AG09309 (cell line): ENCODE measurements at places on chromosomes 1 and 21.

- DNase-seq: no peak
These were observed 1557.4 kb downstream of the PLA2G4A start for GRCh38 chr1:188386161-188386560.

DNA sequence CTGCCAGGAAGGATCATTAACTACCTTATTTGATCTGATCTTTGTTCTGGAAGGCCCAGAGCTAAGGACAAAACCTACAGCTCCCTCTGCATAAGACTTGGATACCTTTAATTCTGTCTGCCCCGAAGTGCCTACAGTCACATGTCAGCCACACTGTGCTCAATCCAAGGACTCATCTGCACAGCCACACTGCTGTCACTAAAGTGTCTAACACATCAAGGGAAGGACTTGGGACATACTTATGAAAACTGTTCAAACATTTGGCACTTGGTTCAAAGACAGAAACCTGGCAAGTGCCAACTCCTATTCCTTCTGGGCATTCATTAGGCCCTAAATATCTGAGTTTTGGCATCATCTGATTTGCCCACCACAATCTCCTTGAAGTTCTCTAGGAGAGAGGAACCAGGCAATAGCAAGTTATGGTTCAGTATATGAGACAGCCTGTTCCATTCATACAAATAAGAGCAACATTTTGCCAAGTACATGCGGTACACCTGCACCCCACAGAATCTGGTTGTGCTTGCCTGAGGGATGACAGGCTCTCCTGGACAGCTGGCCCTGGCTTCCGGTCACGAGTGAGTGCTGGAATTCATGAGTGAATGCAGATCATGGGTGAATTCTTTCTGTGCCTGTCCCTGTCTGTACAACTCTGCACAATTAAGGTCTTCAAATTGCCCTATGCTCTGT is 105.9 kb downstream of the KCNK1 start:
- no peak for DNase-seq

- no peak for DNase-seq
These were observed 997 bp upstream of the SIM2 start for GRCh38 chr21:36697851-36698384.

DNA sequence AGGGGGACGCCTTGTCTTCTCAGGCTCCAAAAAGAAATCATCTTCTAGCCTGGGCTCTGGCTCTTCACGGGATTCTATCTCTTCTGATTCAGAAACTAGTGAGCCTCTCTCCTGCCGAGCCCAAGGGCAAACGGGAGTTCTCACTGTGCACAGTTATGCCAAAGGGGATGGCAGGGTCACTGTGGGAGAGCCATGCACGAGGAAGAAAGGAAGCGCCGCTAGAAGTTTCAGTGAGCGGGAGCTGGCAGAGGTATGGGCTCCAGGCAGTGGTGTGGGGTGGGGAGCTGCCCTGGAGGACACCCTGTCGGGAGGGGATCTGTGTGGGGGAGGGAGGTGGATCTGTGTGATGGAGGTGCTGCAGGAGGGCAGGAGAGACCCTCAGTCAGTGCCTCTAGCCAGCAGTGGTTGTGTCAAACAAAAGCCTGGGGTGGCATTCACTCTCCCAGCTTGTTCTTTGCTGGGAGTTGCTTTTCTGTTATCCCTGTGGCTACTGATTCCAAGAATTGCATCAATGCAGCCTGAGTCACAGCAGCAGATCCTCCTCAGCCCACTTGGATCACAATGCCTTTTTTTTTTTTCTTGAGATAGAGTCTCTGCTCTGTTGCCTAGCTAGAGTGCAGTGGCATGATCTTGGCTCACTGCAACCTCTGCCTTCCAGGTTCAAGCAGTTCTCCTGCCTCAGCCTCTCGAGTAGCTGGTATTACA is 21.8 kb downstream of the KDM4A start:
- no peak for DNase-seq

DNA sequence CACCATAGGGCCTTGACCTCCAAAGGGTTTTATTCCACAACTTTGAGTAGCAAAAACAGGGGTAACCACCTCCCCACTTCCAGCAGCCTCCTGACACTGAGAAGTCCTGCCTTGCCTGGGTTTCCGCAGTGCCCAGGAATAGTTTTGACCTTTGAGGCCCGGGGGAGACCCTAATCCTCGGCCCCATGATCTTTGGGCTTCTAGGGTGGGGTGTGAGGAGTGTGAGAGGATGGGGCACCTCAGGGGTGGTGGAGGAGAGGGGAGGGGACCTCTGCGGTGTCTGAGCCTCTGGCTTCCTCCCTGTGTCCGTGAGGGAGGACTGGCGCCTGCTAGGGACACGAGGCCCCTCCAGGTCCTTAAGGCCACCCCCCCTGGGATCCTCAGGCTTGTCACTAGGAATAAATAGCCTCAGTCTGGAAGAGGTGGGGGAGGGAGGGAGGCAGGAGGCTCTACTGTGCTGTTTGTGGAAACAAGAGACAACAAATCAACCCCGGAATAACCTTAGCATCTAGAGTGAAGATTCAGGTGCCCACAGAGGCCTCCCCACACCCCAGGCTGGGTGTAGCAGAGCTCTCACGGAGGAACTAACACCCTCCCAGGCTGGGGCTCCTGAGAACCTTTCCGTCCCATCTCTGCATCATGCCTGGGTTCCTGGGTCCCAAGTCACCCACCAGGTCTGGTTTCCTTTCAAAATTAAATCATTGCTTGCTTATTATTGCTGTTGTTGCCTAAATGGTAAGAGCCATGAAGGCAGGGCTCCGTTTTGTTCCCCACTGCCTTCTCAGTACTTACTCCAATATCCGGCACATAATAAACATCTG is 904 bp upstream of the FHL3 start:
- DNase-seq: no peak

GRCh38 chr1:10917513-10918454 is 94.7 kb upstream of the TARDBP start:
- DNase-seq: no peak

DNA sequence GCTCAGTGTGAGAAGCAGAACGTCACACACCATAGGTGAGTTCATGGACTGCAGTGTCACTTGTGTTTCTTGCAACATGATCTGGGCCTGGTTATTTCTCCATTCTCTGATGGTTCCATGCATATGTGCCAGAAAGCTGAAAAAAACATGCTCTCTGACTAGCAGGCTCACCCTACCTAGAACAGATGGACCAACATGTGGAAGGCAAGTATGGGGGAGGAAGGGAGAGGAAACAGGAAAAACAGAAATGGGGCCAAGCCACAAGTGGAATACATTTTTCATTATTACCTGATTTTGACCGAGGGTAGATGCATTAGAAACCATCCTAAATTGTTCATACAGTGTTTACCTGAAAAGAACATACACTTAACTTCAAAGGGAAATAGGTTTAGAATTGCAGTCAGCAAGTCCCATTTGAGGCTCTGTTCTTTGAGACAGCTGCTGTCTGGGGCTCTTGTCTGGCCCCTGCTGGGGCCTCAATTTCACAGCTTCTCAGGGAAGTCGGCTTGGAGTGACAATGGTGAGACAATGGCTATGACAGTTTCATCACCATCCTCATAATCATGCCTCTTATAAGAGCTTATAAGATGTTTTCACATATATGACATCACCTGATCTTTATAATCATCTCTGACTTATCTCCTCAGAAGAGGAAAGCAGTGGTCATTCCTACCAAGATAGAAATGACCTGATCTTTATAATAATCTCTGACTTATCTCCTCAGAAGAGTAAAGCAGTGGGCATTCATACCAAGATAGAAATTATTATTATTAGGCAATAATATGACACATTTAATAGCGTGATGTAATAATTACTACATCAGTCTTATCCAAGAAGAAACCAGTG is 327.3 kb downstream of the SIPA1L2 start:
- no peak for DNase-seq
